ENCODE measurements at places on chromosomes 1 and 21. TPM values are rescaled to one million over a fixed set of nuclear protein-coding genes. Genes with fewer than 3 reads are reported as not detected.

Gene KCNJ6
- not detected for total RNA-seq

Gene TMEM167B
- 19.2 TPM for total RNA-seq

- H3K4me3 ChIP-seq = no peak overlapping the region
- no peaks in the 10 kb centered on the region for H3K27me3 ChIP-seq
- H3K36me3 ChIP-seq = no peaks in the 10 kb centered on the region
- no peak for DNase-seq
Observed at GRCh38 chr1:209772126-209772525, 12.2 kb downstream of the C1orf74 start.

DNA sequence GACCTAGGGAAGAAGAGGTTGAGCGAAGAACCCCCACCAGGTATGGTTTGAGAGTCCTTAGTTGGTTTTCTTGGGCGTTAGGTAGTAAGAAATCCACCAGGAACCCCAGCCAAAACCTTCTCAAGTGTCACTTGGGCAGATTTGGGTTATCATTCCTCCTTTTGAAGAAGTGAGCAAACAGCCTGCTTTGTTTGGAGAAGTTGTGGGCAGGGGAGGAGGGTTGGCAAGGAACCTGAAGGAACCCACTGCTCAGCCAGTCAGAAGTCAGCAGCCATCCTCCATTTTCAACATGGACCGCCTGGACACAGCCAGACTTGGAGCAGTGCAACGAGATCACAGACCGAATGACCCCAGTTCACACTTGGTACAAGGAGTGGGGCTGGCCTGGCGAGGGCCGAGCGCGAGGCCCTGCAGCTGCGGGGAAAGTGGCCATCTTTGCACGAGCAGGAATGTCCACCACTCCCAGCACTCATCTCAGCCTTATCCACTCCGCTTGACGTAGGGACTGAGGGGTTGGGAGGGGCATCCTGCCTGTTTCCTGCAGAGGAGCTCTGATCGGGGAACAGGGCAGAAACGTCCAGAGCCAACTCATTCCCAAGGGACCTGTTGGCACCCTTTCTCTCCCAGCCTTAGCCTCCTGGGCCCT lies 7.2 kb downstream of the ADPRS start:
- no peak overlapping the region for H3K27ac ChIP-seq
- peaks cover 4% of the 10 kb centered on the region for H3K4me1 ChIP-seq
- H3K27me3 ChIP-seq = no peaks in the 10 kb centered on the region
- DNase-seq = no peak
- no peak overlapping the region for H3K4me3 ChIP-seq

- H3K36me3 ChIP-seq = no peaks in the 10 kb centered on the region
- H3K4me1 ChIP-seq = peaks cover 31% of the 10 kb centered on the region
- no peak overlapping the region for H3K4me3 ChIP-seq
- H3K27me3 ChIP-seq = no peaks in the 10 kb centered on the region
- DNase-seq = no peak
- H3K27ac ChIP-seq = peak overlapping the region; percentile 84
Observed at GRCh38 chr1:23905461-23906025, 7.6 kb downstream of the CNR2 start.

GRCh38 chr1:232561381-232561780 lies 68.6 kb downstream of the SIPA1L2 start:
- no peak overlapping the region for H3K4me3 ChIP-seq
- DNase-seq = no peak
- no peak overlapping the region for H3K27ac ChIP-seq
- no peaks in the 10 kb centered on the region for H3K27me3 ChIP-seq
- no peaks in the 10 kb centered on the region for H3K36me3 ChIP-seq

DNA sequence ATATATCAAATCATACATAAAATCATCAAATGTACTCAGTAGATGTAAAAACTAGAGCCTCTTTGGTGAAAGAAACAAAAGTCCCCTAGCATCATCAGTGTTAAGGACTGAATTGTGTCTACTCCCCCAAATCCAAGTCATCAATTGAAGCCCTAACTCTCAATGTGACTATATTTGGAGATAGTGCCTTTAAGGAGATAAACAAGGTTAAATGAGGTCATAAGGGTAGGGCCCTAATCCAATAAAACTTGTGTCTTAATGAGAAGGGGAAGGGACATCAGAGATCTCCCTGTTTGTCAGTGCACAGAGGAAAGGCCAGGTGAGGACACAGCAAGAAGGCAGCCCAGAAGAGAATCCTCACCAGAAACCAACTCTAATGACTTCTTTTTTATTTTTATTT lies 33.5 kb downstream of the USP24 start:
- peaks cover 21% of the 10 kb centered on the region for H3K36me3 ChIP-seq
- no peak overlapping the region for H3K4me3 ChIP-seq
- H3K4me1 ChIP-seq = peaks cover 6% of the 10 kb centered on the region
- DNase-seq = no peak
- H3K27me3 ChIP-seq = no peaks in the 10 kb centered on the region

Measured in PC-9 (cell line).